ENCODE measurements at places on chromosomes 4 and X.

- no peak for DNase-seq
Measured at GRCh38 chr4:54813674-54814073, 155.9 kb downstream of the KIT start.

DNA sequence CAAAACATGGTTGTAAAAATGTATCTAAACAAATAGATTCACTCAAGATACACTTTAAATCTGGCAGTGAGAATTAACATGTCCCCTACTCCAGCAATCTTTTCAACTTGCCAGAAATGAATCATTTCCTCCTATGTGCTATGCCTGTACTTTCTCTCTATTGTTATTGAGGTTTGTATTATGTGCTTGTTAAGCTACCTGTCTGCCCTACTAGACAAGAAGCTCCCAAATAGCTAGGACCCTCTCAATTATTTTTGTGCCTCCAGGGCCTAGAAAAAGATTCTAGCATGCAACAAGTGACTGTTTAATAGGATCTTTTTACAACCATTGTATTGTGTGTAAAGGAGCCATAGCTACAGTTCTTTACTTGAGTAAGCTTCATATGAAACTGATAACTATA, 3.5 kb upstream of the SAP30 start:
- DNase-seq, result no peak

DNA sequence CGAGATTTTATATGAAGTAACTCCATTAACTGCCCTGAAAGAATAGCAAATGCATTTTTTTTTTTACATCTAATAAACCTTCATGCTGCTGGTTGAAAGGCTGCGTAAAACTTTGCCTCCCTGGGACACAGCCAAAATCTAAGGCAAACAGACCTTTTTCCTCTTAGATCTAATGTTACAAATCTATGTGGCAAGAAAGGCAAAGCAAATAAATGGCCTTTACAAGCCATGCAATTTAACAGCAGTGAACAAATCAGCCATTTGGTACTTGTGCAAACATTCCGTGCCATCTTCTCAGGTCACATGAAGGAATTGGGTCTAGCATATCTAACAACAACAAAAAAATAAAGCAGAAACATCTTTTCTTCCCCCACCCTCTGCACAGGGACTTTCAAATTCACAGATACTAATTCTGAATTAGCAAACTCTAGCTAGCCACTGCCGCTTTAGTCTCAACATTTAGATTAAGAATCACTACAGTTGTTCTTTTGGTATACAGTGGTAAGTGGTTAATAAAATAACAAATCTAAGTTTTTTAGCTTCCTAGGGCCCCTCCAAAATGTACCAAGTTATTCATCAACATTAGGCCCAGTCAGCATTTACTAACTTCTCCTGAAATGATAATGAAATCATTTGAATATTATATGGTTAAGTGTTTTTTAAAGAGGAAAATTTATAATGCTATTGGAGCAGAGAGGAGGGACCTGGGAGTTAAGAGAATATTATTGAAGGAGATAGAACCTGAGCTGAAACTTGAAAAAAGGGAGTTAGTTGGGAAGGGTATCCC, 593.8 kb downstream of the SMARCA1 start:
- no peak for DNase-seq

DNA sequence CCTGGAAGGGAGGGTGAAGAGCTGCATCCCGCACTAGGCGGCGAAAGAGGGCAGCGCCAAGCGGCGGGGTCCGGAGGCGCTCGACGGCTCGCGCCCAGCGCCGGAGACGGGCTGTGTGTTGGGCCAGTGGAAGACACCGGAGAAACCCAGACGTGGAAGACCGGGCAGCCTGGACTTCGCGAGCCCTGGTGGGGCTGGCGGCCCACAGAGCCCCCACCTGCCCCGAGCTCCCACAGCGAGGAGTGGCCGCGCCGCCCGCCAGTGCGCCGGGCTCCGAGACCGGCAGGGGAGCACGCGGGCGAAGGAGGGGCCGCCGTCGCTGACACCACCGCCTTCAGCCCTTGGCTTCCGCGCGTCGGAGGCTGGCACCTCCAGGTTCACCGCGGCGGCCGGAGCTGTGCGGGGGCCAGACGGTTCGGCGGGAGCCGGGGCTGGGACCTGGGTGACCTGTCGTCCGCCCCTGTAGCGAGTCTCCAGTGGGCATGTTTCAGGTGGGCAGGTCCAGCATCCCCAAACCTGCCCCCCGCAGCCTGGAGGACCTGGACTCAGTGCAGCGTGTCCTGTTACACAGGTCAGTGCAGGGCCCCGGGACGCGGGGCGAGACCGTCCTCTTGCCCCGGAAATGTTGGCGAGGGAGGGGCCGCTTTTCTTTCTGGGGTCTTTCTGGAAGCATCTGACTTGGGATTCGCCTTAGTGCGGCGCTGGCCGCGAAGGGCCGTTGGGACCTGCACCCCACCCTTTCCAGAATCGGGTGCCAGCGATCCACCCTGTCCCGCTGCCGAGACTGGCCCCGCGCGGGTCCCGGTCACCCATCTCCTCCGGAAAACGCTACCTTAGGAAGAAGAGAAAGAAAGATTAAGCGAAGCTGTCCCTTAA, 9.6 kb upstream of the INTU start:
- DNase-seq, result no peak

GRCh38 chr4:143511906-143512305, 1.6 kb upstream of the SMARCA5 start:
- DNase-seq, result no peak

DNA sequence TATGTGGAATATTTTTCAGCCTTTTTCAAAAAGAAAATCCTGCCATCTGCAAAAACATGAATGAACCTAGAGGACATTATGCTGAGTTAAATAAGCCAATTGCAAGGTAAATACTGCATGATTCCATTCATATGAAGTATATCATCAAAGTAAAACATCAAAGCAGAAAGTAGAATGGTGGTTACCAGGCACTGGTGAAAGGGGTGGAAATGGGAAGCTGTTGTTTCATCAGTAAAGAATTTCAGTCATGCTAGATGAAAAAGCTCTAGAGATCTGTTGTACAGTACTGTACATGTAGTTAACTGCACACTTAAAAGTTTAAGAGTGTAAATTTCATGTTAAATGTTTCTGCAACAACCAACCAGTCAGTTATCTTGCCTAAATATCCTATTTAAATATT, 196.8 kb upstream of the ADGRL3 start:
- DNase-seq, result no peak

DNA sequence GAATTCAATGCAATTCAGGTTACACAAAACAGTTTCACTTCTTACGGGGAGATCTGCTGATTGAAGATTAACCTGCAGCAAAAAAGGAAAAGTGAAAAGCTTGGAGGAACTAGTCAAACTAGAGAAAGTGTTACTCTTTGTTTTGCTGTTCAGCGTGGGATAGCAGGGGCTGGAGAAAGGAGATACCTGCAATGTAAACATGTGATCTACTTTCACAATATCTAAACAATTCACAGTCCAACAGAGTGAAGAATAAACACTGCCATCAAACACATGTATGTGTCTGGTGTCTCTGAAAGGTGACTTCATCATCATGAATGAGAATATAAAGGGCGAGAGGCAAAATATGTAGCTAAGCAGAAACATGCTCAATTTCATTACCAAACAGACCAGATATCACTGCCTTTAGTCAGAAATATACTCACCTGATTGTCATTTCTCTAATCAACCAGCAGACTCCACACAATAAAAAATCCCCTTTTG, 26.4 kb downstream of the NIPAL1 start:
- DNase-seq, result no peak

DNA sequence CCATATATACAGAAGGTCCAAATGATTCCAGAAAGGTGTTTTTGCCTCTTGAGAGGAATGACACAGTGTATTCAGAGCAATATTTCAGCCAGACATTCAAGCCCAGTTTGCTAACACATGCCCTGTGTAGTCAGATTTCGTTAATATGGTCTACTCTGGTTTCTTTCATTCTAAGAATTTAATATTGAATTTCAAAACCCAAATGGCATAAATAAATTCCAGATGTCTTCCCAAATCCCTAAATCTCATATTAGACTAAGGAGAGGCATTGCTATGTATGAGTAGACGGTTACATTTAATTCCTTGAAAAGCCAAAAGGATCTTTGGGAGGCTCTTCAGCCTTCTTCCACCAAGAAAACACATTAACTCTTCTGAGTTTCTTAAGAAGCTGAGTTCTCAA, 66.3 kb upstream of the C1QTNF7 start:
- DNase-seq, result no peak

- no peak for DNase-seq
Measured at GRCh38 chr4:48967101-48967500, 19.0 kb upstream of the CWH43 start.

DNA sequence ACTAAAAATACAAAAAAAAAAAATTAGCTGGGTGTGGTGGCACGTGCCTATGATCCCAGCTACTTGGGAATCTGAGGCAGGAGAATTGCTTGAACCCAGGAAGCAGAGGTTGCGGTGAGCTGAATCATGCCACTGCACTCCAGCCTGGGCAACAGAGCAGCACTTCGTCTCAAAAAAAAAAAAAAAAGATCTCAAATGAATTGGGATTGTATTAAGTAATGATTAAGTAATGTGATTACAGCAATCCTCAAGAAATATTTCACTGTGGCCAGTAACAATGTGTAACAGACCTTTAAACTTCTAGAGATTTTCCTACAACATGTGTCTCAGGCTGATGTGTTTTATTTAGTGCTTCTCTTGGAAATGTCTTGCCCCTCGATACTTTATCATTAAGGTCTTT, 46.8 kb downstream of the PKD2 start:
- DNase-seq, result no peak

DNA sequence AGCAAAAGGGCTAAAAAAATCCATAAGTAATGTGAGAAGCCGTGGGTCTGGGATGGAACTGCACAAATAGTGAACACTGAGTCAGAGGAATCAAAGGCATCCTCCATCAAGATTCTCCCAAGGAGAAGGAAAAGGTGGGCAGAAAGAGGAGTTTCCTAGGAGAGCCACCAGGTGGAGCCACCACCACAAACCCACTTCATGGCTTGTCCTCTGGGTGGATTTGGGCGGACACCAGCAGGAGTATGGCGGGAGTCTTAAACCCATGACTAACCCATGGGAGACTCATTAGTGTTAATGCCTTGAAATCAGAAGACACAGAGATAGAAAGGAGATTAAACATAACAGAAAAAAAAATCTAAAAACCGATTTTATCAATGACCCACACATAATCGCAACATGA, 147.7 kb downstream of the SH3KBP1 start:
- DNase-seq, result peak; percentile 46

- DNase-seq, result no peak
Measured at GRCh38 chr4:55378617-55379467, 16.9 kb upstream of the TMEM165 start.

GRCh38 chrX:115237056-115237455, 3.2 kb upstream of the LRCH2 start:
- DNase-seq, result no peak

DNA sequence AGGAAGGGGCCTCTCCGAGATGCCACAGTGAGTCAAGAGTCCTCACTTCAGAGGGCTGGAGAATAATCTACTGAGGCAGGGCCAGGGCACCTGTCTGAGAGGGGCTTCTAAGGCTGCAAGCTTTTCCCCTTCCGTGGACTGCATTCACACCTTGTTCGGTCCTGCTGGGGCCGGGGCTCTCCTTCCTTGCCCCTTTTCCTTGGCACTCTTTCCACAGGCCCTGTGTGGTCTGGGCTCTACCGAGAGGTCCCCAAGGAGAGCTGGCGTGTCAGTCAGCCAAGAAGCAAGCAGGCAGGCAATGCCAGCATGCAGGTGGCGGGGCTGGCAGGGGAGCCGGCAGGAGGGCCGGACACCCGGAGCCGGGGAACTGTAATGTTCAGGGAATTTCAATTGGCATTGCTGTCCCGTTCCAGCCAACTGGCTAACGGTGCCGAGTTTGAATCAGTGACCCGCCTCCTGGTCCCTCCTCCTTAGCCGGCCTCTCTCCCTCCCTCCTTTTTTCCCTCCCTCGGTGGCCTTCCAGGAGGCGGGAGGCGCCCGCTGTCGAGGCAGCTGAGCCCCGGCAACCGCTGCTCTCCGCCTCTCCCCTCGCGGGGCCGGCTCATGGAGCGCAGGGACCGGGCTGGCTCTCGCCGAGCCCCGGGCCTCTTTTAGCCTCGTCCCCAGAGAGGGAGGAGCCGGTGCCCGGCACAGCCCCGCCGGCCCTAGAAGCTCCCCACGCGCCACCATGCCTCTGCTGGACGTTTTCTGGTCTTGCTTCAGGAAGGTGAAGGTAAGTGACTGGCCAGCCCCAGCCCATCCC, at the start of gene STARD8:
STARD8 (plus strand) TSS at position 511 of the 802 bp plus-strand sequence; CDS start at position 728, 217 bp downstream.
- DNase-seq, result peak; percentile 22

DNA sequence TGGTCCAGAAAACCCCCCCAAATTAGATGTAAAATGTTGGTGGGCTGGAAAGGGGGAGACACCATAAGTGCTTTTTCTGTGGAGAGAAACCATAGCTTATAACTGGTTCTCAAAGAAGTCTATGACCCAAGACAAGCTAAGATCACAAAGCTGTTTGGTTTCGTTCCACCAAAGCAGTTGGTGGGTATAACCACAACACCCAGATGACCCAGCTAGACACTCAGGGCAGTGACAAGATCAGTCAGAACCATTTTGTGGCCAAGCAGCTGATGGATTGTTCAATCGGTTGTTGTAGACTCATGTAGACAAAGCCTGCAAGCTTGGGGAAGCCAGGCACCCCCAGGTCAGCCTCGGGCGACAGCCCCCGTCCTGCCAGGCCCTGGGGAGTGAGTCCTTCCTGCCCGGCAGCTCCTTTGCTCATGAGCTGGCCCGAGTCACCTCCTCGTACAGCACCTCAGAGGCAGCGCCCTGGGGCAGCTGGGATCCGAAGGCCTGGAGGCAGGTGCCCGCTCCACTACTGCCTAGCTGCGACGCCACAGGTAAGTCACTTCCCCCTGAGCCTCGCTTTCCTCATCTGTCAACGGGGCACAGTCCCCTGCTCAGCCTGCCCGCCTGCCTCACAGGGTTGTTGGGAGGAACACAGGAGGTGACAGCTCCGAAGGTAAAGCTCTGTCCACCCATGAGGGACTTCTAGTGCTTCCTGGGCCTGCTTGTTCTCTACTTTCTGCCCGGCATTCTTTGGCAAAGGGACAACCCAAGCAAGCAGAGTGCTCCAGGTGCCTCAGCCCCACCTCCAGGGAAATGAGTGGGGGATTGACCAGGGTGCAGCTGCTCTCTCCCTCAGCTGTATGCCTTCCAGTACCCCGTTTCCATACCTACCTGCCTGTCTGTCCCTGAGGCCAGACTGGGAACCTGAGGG, 65.2 kb upstream of the MTM1 start:
- no peak for DNase-seq

DNA sequence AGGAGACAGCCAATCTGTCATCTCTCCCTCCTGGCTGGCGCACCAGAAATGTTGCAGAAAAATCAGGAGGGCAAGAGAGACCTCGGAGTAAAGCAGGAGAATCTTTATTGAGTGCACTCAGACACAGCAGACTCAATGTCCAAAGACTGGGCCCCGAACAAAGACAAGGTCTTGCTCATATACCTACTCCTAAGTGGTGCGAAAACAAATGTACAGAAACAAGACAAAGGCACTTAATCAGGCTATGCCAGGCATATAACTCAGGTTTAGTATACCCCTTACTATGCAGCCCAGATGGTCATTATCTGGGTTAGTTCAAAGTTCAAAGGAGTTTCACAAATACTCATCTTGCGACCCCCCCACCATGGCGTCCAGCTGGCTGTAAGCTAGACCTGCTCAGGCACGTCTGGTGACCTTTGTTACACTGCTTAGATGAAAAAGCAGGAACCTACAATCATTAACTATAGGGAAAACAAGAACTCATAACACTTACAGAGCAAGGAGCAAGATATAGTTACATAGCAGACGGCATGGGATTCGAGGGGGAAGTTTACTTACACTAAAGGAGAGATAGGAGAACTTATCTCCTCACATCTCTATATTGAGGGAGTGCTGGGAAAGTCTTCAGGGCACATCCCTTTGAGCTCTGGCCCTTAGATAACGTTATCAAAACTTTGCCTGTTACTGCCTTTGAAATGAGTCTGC, 27.5 kb downstream of the SULT1E1 start:
- no peak for DNase-seq

- DNase-seq, result peak; percentile 55
Measured at GRCh38 chrX:139932073-139932900, 566 bp downstream of the ATP11C start.

All from heart left ventricle (tissue), 16 donors.